ENCODE measurements at places on chromosomes 1 and 21. TPM values are rescaled to one million over a fixed set of nuclear protein-coding genes. Genes with fewer than 3 reads are reported as not detected.

TMIGD3 gene
- not detected for total RNA-seq

DNA sequence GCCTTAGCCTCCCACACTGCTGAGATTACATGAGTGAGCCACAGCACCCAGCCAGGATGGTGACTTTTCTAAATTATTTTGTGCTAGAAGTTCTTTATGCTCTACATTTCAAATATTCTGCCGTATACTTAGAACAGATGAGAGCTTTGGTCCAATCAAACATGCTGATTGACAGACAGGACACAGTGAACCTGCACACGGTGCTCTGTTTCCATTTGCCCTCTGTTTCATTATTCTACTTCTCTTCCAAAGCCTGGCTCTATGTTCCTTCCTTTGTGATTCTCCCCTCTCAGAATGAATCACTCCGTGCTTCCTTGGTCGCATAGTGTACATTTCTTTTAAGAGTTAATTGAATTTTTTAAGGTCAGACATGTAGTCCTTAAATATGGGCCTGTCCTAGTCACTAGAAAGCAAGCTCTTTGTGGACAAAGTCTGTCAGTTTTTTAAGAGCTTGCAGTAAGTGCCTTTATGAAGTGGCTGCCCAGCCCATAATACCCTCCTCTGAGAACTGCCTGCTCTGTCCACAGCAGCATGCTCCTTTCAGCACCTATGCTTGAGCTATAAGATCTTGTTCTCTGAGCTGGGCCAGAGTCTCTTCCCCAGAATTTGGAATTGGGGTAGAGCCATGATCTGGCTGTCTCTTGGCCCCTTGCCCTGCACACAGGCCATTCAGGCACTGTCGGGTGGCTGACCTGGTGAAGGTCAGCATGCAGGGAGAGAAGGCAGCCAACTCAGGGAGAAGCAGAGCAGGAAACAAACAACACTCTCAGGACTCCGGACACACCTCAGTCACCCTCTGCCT, 66.8 kb upstream of the SLC44A3 start:
- no peak for DNase-seq

DNA sequence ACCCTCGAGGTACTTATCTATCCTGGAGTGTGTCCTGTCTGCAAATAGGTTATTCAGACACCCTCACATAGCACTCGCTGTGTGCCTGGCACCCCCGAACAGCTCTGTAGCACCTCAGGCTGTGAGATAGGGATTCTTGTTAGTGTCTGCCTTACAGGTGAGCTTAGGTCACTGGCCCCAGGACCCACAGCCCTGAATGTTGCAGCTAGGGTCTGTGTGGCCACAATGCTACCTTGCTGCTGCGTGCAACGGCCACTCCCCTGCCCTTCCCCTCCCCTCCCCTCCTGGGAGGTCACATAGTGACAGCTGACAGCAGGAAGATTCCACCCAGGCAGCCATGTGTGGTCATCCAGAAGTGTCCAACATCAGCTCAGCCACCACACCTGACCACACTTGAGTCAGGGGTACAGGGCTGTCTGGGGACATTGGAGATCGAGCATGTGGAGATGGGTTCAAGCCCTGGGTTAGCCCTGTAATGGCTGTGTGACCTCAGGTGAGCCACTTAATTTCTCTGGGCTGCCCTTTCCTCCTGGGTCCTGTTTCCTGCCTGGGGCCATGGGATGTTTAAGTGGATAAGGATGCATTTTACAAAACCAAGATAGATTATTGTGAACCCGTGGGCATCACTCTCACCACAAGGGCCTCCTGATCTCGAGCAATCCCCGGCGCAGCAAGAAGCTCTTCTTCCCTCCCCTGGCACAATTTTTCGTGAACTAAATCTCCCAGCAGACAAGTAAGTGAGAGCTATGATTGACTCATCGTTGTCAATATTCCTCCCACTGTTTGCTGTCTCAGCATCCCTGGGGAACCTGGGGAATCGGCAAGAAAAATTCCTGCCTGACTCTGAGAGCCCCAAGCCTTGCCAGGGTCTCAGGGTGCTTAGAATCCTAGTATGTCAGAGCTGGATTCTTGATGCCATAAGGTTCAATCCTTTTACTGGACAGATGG, 208.7 kb downstream of the PTPRU start:
- DNase-seq = peak; percentile 59

IRF2BP2 gene
- 136 TPM for total RNA-seq

DNA sequence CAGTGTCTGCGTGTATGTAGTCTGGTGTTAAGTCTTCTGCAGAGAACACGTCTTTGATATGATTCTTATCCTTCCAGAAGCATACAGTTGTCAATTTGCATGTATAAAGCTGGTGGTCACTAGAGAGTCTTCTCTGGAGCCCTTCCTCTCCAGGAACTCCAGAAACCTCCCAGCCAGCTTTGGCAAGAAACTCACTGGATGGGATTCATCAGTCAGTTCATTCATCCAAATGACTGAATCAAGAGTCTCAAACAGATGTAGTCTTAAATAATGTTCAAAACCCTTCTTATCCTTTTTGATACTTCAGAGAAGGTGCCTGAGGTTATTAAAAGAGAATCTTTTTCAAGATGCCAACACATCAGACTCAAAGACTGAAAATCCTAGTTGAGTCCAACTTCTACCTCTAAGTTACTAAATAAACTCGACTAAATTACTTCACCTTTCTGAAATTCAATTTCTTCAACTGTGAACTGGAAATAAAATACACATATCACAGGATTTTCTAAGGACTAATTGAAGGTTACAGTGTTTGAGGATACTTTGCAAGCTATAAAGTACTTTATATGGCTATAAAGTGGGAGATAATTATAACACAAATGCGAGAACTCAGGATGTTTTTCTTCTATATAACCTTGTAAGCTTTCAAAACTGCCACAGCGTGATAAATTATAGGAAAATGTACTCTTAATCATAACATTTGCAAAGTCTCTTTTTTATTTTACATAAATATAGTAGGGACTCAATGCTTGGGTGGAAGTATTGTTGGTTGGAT, 252.4 kb downstream of the FGGY start:
- no peak for DNase-seq

All from suprapubic skin (tissue), 4 donors.